ENCODE measurements at places on chromosomes 7 and 10.

DNA sequence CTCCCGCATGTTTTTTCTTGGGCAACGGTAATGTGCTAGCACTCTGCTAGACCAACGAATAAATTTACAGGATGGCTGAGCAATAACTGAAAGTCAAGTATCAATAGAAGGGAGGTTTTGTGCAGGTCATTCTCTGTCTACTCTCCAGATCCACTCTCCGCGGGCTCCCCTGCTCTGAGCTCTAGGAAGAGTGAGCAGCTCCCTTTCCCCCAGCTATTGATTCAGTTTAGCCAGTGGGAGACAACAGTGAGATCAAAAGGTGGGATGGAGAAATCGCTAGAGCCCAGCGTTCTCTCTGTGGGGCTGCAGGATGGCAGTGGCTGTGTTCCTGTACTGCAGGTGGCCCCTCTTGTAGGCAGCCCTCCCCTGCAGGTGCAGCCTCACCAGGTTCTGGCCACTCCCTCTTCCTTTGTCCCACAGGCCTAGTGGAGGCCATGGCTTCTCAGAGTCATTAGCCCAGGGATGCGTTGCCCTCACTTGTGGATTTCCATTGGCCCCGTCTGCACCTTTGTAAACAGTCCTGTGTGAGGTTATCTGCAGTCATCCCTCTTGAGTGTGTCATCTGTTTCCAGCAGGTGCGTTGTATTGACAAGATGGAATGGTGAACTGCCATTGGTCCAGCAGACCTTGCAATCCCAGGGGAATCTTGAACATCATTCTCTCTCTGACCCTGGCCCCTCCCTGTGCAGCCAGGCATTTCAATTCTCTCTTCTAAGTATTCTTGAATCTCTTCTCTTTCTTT lies 11.1 kb downstream of the MSRB2 start:
- no peak for DNase-seq

- DNase-seq: no peak
These were observed 10.2 kb downstream of the ATP6V0E2 start for GRCh38 chr7:149884016-149884415.

DNA sequence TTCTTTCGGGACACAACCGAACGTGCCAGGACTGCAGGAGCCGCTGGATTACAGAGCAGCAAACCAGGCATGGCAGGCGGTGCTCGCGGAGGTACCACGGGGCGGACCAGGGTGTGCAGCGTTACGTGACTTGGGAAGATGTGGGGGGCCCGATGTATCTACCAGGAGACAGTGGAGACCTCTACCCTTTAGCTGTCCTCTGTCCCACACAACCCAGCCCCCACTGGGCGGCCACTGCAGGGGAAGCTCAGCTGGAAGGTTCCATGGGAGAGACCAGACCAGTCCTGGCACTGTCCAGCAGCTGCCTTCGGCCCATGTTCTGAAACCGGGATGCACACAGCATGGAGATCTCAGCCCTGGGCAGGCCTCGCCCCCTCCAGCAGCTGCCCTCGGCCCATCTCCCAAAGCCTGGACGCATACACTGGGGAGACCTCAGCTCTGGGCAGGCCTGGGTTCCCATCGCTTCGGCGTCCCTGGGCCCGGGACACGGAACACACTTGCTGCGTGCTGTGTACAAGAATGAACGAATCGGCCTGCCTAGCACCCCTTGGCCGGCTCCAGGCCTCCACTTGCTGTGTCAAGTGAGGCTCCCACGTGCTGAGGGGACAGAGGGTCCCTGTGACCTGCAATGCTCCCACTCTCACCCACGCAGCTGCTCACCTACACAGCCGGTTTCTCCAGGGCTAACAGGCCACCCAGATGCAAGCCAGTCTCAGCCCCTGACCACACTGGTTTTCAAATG lies 177.4 kb downstream of the ELFN1 start:
- no peak for DNase-seq

DNA sequence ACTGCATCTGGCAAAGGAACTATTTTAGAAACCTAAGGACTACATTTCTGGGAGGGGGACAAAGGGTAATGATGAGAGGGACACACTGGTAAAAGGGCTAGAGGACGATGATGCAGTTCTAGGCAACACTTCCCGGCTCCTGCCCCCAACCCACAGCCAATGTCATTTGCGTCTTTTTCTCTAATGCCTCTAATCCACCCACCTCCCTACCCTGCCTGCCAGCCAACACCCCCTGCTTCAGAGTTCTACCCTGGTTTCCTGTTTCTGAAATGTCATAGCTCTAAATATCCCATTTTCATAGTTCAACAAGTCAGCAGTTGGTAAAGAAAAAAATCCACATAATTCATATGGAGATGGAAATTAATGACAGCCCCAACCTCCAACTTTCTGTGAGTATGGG lies 79.0 kb downstream of the KIAA1549 start:
- no peak for DNase-seq

DNA sequence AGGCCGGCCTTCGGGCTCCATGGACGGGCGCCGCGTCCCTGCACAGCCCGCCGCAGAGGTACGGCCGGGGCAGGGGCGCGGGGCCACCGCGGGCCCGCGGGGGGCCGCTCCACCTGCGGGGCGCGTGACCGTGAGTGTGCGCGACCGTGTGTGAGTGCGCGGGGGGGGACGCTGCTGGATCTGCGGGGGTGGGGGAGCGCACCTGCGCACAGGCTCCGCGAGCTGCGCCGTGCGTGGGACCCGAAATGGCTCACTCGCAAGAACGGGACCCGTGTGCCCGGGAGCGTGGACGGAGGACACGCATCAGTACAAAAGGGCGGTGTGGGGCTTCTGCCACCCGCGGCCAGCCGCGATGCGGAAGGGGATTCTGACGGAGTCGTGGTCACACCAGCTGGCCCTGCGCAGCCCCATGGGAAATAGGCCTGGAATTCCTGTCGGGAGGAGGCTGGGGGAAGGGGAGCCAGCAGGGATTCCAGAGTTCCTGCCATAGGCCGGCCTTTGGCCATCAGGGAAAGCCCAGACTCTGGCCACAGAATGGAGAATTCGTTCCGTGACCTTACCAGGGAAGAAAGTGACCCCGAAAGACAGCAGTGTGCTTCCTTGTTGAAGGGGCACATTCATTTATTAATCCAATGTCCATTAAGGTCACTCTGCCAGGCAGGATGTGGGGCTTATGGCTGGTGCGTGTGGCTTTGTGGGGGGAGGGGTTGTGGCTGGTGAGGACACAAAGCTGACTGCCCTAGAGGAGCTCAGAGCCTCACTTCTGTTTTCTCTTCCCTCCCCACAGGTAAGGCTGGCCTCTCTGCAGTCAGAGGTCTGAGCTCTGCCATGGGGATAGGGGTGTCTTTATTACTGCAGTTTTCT lies 494 bp downstream of the REPIN1 start:
- DNase-seq: no peak

DNA sequence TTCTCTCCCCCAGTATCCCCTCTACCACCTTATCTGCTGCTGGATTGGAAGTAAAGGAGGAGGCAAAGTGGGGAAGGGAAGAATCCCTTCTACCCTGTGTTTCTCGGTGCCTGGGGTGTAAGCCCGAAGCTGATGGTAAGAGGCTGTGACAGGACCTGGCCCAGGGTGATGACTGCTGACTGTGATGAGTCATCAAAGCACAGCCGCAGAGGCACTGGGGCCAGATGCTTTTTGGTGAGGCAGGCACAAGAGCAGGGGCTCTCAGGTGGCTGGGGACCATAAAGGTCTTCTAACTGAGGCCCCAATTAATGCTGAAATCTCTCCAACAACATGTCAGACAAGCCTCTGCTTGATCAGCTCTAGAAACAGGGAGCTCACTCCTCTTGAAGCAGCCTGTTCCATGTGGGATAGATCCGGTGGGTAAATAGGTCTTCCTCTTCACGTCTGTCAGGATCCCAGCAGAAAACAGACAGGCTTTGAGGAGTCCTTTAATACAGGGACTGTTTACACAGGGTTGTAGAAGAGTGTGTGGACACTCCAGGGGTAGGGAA lies 86.1 kb upstream of the PCBD1 start:
- no peak for DNase-seq

DNA sequence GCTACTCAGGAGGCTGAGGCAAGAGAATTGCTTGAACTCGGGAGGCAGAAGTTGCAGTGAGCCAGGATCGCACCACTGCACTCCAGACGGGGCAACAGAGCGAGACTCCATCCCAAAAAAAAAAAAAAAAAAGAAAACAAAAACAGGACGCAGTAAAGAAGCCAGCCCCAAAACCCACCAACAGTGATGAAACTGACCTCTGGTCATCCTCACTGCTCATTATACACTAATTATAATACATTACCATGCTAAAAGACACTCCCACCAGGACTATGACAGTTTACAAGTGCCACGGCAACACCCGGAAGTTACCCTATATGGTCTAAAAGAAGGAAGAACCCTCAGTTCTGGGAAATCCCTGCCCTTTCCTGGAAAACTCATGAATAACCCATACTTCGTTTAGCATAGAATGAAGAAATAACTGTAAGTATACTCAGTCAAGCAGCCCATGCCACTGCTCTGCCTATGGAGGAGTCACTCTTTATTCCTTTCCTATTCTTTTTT lies 40.0 kb upstream of the EIF4H start:
- DNase-seq: no peak

GRCh38 chr7:92698237-92698841 lies 108.1 kb upstream of the FAM133B start:
- no peak for DNase-seq
